Dermis blood vessel endothelial cell (primary cell): ENCODE measurements at places on chromosomes 6 and 20. TPM values are rescaled to one million over a fixed set of nuclear protein-coding genes. Genes with fewer than 3 reads are reported as not detected.

- DNase-seq = no peak
These were observed 112.2 kb upstream of the GRIK2 start for GRCh38 chr6:101281266-101281665.

DNA sequence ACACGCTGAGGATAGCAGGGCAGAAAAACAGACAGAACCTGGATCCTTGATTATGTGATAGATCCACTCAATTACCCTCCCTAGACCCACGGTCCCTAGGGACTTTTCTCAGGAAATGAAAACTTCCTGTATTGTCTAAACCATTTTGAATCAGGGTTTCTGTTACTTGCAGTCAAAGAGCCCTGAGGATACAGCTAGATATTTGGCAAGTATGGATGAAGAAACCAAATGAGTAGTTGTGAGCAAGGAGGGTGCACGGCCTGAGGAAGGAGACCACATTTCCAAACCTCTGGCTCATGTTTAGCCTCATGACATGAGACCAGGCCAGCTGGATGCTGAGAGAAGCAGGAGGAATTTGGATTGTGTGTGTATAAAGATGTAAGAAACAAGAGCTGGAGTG is 91.6 kb downstream of the MRPL14 start:
- DNase-seq = peak; percentile 50

DNA sequence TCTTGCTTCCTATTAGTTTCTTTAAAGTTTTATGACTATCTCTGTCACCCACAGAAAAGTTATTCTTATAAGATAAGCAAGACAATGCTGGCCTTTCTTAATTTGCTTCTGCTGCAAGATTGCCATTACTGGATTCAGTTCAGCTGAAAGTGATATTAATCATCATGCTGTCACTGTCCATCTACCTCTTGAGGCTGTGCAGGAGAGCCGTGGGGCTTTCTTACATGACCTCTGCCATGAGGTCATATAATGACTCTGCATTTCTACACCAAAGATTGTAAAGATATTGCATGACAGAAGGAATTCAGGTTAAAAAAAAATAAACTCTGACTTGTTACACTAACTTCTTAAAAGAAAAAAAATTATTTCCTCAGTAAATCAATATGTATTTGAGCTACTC is 106.9 kb downstream of the TRDN start:
- DNase-seq = no peak

DNA sequence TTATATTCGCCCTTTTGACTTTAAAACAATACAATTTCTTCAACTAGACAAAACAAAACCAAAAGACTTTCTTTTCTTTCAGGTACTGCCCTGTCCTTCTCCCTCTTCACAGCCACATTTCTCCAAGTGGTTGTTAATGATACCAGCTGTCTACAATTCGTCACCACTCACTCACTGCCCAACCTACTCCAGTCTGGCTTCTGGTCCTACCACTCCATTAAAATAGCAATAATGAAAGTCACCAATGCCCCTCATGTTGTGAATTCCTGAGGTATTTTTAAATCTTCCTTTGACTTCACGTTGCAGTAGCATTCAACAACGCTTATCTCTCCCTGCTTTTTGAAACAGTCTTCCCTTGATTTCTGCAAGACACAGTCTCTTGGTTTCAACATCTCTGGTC is 11.6 kb upstream of the MAN1A1 start:
- DNase-seq = no peak

- DNase-seq = no peak
These were observed 74.3 kb downstream of the ARID1B start for GRCh38 chr6:156851454-156851921.

GRCh38 chr20:34331838-34332237 is 28.7 kb upstream of the AHCY start:
- no peak for DNase-seq

GRCh38 chr6:27778625-27779417 is 133.4 kb downstream of the OR2B2 start:
- no peak for DNase-seq

DNA sequence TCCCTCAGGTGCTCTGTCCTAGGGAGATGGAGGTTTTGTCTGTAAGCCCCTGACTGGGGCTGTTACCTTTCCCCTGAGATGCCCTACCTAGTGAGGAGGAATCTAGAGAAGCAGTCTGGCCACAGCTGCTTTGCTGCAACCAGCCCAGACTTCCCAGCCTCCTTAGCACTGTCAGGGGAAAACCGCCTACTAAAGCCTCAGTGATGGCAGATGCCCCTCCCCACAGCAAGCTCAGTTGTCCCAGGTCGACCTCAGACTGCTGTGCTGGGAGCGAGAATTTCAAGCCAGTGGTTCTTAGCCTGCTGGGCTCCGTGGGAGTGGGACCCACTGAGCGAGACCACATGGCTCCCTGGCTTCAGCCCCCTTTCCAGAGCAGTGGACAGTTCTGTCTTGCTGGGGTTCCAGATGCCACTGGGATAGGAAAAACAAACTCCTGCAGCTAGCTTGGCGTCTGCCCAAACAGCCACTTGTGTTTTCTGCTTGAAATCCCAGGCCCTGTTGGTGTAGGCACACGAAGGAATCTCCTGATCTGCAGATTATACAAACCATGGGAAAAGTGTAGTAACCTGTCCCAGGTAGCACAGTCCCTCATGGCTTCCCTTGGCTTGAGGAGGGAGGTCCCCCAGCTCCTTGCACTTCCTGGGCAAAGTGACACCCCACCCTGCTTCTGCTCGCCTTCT is 146.4 kb upstream of the PROKR2 start:
- DNase-seq = no peak

DNA sequence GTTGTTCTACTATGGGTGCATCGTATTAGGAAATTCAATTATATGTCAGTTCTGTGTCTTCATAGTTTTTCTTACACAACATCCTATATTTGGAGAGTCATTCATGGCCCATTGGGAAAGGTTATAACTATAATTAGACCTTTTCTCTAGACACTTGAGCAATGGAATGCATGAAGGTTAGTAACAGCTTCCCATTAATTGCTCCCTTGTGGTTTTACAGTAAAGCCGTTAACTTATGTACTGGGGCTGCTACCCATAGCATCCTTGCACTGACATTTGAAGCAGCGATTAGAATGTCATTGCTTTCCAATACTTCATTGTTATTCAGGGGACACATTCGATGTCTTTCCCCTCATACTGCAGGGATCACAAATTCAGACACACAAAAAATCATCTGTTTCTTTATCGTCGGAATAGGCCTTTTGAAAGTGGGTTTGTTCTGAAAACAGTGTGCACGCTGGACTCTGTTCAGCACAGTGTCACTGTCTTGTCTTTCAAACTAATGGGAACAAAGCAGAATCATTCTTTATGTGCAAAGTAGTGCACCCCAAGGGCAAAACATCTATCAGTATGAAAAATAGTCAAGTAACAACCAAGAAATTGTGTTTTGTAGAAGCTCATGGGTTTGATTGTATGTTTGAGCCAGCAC is 634.3 kb upstream of the MAP3K7 start:
- no peak for DNase-seq

DNA sequence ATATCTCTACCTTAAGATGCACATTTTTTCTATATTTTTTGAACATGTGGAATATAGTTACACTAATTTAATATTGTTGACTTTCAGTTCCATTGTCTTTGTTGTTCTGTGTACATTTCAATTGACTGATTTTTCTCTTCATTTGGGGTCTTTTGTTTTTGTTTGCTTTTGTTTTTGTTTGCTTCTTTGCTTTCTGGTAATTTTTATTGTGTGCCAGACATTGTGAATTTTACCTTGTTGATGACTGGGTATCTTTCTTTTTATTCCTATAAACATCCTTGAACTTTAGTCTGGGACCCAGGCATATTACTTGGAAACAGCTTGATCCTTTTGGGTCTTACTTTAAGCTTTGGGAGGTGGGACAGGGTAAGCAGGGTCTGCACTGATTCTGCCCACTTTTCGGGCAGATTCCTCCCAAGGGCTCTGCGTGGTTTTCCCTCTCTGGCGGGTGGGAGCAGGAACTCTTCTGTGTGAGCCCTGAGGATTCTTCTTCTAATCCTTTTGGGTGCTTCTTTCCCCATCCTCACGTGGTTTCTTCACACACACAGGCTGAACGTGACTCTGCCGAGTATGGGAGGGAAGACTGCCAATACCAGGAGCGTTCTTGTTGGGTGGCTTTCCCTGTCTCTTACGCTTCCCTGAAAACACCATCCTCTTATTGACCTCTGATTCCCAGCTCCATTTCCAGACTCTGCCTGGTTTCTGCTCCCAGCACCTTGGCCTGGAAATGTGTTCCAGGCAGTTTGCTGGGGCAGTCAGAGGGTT is 200.5 kb downstream of the ARID1B start:
- DNase-seq = no peak

- no peak for DNase-seq
These were observed 260.4 kb downstream of the PTPRK start for GRCh38 chr6:128259730-128260685.

DNA sequence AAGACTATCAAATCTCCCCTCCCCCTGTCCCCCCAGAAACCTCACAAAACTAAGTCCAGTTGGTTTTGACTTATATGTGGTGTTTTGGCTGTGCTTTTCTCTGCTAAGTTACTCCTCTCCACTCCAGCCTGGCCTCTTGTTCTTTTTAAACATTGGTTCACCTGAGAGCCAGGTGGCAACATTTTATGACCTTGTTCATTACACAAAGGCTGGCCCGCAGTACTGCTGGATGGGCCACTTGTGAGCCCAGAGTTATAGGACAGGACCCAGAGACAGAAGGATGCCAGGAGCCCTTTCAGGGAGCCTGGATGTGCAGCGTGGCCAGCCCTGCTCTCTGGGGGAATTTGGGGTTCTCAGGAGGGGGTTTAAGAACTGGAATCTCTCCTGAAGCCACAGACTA is 90.0 kb downstream of the RAMACL start:
- DNase-seq = no peak

- peak; percentile 59 for DNase-seq
These were observed 299.0 kb upstream of the STXBP5 start for GRCh38 chr6:146905181-146905704.

GRCh38 chr6:54719633-54720032 is 126.9 kb upstream of the FAM83B start:
- no peak for DNase-seq

- DNase-seq = no peak
These were observed 16.1 kb downstream of the NCOA7 start for GRCh38 chr6:125806813-125807212.

- peak; percentile 57 for DNase-seq
These were observed 12.0 kb upstream of the ANKRD60 start for GRCh38 chr20:58240471-58240870.

GRCh38 chr20:53171065-53171464 is 198.9 kb downstream of the TSHZ2 start:
- no peak for DNase-seq

- peak; percentile 48 for DNase-seq
These were observed 18.4 kb upstream of the MRPS18A start for GRCh38 chr6:43705996-43706395.

DNA sequence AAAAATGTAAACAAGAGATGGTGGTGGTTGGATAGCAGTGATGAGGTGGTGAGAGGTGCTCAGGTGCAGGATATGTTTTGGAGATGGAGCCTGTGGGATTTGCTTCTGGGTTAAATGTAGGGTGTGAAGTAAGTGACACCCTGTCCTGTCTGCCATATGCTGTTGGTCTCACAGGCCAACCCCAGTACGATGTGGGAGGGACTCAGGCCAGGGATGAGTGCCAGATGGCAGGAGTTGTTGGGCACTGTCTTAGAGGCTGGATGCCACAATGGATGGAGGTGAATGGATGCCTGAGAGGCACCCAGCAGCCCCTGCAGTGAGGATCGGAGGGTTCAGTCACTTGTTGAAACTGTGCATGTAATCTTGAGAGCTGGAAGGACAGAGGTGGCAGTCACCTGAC is 259.3 kb downstream of the NRN1 start:
- no peak for DNase-seq

DNA sequence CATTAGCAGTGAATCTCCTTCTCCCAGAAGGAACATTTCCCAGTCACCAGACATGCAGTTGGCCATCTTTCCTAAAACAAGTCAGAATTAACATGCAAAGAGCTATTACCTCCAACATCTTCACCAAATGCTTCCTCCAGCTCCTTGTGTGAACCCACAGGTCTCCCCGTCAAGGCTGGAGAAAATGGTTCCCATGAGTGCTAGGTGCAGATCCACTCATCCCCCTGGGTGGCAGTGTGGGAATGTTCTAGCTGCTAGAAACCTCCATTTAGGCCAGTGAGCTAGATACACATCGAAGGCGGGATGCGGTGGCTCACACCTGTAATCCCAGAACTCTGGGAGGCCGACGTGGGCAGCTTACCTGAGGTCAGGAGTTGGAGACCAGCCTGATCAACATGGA is 603.9 kb upstream of the SLC35B3 start:
- DNase-seq = no peak

DNA sequence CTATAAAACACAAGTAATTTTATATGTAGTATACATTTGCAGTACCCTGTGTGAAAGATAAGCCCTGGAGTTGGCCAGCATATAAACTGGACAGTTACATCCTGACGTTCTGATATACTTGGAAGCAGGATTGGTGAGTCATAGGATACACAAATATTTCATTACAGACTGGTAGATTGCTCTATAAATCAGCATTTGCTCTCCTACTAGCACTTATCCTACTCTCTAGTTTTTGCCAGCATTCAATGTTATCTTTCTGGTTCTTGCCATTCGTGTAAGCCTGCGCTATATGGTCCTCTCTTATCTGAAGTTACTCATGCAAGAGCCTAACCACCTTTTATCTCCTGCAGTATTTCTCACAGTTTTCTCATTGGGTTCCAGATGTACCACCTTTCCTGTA is 680.2 kb upstream of the MMS22L start:
- no peak for DNase-seq

- DNase-seq = no peak
These were observed 94.1 kb upstream of the RNF24 start for GRCh38 chr20:4109307-4109940.

GRCh38 chr6:98875375-98875774 is 41.0 kb downstream of the POU3F2 start:
- no peak for DNase-seq

DNA sequence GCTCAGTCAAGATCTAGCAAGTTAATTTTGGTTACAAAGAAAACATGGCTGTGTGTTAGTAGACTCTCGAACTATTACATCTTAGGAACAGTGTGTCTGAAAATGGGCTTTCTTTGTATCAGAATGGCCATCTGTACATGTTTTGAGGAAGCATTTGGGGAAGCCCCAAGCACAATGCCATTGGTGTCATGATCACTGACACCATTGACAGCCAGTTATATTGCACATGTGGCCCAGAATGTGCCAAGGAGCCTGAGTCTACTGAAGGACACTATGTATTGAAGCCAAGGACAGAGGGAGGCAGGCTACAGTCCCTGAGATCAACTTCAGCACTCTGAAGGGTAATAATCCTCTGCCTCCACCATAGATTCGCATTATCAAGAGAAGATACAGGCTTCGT is 12.6 kb upstream of the FAM50B start:
- DNase-seq = no peak

- no peak for DNase-seq
These were observed 87.8 kb downstream of the RFPL4B start for GRCh38 chr6:112434896-112435435.

GRCh38 chr20:52160621-52161204 is 30.9 kb downstream of the ZFP64 start:
- DNase-seq = no peak

Gene HLA-DRB1
- total RNA-seq = 0.17 TPM in 1 of 2 replicates, not detected in the other

Gene NT5DC1
- total RNA-seq = 3.7 and 10.1 TPM in 2 replicates

Gene SPTLC3
- 0.68 and 1.4 TPM in 2 replicates for total RNA-seq

Gene HLA-DMB
- 1.0 and 2.9 TPM in 2 replicates for total RNA-seq

Gene PTCRA
- not detected in 2 replicates for total RNA-seq

Gene TPBG
- 8.7 and 9.4 TPM in 2 replicates for total RNA-seq

Gene SLC17A2
- not detected in 2 replicates for total RNA-seq

Gene OLIG3
- total RNA-seq = not detected in 2 replicates
